ENCODE measurements at places on chromosomes 4 and X.

- no peak for DNase-seq
Observed at GRCh38 chrX:21764008-21764407, 6.1 kb upstream of the SMPX start.

GRCh38 chr4:56115898-56116297 lies 167.2 kb downstream of the CEP135 start:
- DNase-seq: no peak

DNA sequence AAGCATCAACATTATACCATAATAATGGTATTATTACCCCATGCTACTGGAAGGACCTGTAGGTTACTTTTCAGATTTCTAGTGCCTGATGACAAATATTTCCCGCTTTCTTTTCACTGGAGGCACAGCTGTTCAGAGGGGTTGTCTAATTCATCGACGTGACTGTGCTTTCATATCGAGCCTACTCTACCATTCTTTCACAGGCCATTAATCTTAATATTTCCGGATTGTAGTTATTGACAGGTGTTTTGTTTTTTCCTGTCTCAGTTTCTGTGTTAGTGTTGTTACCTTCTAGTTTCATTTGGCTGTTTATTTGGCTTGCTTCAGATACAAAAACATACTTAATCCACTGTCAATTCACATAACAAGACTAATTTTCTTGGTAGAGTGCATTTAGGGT lies 330.9 kb downstream of the SPOCK3 start:
- DNase-seq: no peak

GRCh38 chr4:120869613-120870278 lies 52.8 kb downstream of the PRDM5 start:
- no peak for DNase-seq

- no peak for DNase-seq
Observed at GRCh38 chr4:7394681-7395451, 39.9 kb downstream of the PSAPL1 start.

DNA sequence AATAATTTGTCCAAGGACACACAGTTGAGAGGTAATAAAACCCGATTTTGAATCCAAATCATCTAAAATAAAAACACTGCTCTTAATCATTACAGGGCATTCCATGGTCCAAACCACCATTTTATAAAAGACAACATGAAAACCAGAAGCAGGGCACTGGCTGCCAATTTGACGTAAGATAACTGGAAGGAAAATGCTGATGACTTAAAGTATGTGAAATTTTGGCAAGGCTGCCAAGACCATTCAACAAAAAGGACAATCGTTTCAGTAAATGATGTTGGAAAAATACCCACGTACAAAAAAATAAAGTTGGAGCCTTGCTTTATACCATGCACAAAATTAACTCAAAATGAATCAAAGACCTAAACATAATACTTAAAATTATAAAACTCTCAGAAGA lies 344.4 kb downstream of the RAPGEF2 start:
- DNase-seq: no peak
